Stimulated activated CD8-positive, alpha-beta memory T cell treated with anti-CD3 and anti-CD28 coated beads, Interleukin-7, amount 100 ng/mL, for 4 hours (primary cell): ENCODE measurements at places on chromosomes 2 and 18.

GRCh38 chr2:64860276-64860885 is 128.8 kb upstream of the SLC1A4 start:
- no peak for DNase-seq

GRCh38 chr2:128435576-128436478 is 117.2 kb upstream of the HS6ST1 start:
- DNase-seq: no peak

GRCh38 chr2:113079131-113079530 is 11.4 kb downstream of the IL1F10 start:
- no peak for DNase-seq

DNA sequence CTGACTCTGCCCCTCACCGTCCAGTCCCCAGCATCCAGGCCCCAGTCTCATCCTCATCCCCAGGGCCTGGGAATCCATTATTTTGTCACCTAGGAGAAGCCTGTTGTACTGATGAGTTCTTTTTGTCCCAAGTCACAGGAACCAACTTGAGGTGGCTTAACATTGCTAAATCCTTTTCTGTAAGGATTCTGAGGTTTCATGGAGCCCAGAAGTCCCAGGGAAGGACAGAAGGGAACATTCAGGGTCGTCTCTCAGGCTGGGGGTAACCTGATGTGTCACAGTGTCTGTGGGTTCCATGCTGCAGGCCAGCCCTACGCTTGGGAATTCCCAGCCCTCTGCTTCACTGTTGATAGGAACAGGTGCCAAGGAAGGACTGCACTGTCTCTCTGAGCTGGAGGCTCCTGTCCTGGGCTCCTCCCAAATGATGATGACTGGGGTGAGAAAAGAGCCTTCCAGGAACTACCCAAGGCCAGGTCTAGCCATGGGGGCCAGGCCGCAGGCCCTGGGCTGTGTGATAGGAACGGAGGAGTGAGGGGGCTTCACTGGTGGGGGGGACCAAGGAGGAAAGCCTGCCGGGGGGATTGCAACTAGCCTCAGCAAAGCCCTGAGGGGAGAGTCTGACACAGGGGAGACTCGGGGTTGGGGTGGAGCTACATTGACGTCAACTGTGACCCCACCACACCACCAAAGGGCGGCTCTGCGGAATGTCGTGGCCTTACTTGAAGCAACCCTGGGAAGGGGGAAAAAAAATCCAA is 145.7 kb downstream of the SMAD7 start:
- DNase-seq: no peak

DNA sequence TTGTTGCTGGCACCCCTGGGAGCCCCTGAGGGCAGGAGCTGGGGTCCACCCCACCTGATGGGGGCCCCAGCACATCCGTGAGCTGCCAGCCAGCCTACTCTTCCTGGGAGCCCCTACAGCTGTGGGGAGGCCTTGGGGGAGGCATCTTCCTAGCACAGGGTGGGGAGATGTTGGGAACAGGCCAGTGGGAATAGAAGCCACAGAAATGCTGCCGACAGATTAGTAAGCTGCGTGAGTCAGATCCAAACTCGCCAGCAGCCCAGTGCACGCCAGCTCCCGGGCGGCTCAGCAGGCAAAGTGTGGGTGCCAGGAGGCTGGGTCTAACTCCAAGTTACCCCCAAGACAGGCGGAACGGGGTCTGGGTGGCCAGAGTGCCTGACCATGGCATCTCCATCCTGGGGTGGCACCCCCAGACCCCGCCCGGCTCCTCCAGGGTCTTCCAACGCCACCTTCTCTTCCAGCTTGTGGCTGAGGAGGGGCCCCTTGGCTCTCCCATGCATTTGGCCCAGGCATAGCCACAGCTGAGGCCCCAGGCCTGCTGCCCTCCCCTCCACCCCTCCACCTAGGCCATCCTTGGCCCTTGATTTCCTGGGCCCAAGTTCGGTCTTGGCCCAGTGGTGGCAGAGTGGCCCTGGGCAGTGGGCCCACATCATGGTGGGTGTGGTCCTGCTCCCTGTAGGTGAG is 15.3 kb downstream of the CROCC2 start:
- DNase-seq: no peak

GRCh38 chr2:192749611-192750200 is 555.0 kb upstream of the TMEFF2 start:
- DNase-seq: no peak
